ENCODE measurements at places on chromosomes 4 and X.

DNA sequence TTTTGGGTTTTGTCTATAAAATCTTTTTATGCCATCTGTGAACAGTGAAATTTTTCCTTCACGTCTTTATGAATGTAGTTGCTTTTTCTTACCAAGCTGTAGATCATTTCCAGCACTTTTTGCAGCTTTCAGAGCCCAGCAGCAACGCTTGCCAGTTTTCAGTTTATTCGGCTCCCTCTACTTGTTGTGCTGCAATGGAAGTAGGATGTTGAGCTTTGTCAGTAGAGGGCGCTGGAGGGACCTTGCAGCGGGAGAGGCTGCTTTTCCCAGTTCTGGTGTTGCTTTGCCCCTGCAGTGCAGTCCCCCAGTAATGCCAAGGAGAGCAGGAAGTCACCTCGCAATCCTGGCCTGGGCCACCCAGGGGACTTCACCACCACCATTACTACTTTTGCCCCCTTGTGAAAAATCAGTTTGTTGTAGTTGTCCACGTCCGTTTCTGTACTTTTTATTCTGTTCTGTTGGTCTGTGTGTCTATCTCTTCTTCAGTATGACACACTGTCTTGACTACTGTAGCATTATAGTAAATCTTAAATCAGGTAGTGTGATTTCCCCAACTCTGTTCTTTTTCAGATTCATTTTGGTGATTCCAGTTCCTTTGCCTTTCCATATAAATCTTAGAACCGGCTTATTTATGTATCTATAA lies 21.8 kb downstream of the CMC4 start:
- DNase-seq, result peak; percentile 47

DNA sequence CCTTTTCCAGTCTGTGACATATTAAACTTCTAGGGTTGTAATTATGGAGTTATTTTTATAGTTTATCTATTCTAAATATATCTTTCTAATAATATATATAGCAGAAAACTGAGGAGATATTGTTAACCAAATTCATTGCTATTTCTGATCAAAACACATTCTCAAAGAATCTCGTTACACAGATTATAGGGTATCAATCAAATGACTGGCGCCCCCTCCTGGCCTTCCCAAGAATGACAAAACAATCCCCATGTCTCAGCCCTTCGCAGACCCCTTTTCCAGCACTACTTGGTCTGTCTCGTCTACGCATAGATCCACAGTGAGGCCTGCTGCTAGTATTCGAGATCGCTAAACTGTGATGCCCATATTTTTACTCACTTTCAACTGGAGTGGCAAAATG lies 209.3 kb downstream of the GPC3 start:
- DNase-seq, result no peak

DNA sequence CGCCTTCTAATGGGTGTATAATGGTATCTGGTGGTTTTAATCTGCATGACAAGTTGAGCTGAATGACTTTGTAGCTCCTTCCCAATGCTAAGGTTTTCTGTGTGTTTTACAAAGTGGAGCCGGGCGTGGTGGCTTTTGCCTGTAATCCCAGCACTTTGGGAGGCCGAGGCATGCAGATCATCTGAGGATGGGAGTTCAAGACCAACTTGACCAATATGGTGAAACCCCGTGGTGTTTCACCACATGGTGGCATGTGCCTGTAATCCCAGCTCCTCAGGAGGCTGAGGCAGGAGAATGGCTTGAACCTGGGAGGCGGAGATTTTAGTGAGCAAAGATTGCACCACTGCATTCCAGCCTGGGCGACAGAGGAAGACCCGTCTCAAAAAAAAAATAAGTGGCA lies 28.9 kb downstream of the ARFIP1 start:
- no peak for DNase-seq

DNA sequence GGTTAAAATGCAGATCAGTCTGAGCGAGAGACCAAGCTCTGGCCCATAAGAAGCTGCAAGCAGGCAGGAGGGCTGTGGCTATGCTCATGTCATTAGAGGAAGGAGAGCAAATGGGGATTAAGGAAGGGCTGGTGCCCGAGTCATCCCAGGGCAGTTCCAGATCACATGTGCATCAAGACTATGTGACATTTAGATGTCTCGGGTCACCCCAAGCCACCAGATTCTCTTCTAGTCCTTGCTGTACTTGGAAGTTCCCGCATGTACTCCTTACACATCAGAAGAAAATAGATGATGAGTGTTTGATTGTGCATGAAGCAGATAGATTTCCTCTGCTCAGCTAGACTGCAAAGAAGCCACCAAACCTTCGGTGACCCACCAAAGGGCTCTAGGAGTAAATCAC lies 42.1 kb upstream of the KLHL34 start:
- no peak for DNase-seq

DNA sequence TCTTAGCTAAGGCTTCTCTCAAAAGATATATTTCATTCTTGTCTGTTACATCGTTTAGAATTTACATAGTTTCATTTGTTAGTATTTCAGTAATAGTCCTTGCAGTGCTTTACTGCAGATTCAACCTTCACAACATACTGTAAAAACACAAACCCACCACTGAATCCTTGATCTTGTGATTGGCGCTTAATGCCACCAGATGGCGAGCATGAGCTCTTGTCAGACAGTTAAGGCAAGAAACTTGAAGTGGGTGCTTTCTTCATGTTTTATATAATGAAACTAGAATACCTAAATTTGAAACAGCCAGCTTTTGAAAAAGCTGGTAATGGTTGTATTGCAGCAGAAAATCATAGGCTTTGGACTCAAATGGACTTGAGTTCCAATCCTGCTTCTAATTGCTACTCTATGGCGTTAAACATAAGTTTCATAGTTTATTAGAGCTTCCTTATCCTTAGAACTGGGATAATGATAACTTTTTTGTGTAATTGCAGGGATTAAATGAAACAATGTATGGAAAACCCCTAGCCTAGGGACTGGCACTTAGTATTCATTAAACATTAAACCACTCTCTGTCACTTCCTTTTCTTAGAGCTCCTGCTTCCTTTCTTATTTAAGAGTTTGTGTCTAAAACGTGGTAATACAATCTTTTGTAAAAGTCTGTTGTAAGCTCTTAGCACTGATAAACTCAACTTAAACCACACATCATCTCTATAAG lies 95.1 kb downstream of the USP9X start:
- DNase-seq, result peak; percentile 46
